ENCODE measurements at places on chromosomes 16 and 17.

DNA sequence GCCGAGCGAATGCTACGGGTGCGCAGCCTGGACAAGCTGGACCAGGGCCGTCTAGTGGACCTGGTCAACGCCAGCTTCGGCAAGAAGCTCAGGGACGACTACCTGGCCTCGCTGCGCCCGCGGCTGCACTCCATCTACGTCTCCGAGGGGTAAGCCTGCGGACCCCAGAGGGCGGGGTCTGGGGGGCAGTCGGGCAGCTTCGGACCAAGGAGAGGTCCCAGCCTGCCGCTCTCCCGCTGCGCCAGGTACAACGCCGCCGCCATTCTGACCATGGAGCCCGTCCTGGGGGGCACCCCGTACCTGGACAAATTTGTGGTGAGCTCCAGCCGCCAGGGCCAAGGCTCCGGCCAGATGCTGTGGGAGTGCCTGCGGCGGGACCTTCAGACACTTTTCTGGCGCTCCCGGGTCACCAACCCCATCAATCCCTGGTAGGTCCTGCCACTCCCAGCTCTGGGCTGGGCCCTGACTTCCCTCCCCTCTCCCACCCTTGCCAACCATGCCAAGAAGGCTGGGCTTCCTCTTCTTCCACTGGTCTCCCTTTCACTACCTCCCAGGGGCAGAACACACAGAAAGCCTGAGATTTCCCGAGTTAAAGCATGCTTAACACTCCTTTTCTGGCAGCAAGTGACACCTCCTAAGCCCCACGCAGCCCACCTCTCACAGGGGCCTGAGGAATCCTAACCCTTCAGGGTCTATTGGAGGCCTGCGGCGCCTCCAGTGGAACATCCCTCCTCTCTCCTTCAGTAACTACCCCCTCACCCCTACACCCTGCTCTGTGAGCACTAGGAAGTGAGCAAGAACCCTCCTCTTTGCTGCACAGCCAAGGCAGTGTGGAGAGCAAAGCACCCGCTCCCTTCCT lies 3.2 kb downstream of the NAGS start:
- DNase-seq = no peak

- no peak for DNase-seq
These were observed 15.2 kb upstream of the SSTR5 start for GRCh38 chr16:1057252-1057932.

- DNase-seq = no peak
These were observed 115.0 kb downstream of the SPACA3 start for GRCh38 chr17:33106525-33107165.

DNA sequence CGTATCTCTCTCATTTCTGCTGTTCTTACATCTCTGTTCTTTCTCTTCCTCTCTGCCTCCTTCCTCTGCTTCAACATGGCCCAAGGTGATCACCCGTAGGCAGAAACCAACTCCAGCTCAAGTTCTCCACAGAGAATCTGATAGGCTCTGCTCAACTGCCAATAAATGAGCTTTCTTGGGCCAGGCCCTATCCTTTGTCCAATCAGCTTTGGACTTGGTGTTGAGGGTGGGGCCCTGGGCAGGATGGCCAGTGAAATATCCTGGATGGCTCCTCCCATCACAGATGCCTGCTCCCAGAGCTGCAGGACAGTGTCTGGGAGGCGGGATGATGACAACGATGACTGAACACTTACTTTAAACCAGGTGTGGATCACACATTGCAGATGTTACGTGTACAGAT lies 17.4 kb upstream of the BRD7 start:
- no peak for DNase-seq

- DNase-seq = no peak
These were observed 14.0 kb downstream of the YPEL2 start for GRCh38 chr17:59345476-59345875.

DNA sequence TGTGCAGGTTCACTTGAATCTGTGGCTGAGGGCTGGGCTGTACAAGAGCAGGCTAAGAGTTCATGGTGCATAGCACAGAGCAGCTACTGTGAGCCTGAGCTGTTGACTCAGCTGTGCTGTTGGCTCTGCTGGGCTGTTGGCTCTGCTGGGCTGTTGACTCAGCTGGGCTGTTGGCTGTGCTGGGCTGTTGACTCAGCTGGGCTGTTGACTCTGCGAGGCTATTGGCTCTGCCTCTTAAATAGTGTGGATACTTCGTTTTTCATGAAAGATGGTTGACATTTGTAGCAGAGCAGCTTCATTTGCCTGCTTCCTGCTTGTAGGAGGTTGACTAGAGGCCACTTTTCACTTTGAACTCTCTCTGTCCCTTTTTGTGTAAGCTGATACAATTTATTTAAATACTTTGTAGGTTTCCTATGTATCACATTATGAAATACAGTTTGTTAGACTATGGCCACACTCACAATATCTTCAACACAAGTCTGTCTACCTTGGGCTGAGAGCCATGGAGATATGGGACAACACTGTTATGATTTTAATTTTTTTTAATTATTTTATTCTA lies 40.3 kb upstream of the CCNF start:
- DNase-seq = no peak

DNA sequence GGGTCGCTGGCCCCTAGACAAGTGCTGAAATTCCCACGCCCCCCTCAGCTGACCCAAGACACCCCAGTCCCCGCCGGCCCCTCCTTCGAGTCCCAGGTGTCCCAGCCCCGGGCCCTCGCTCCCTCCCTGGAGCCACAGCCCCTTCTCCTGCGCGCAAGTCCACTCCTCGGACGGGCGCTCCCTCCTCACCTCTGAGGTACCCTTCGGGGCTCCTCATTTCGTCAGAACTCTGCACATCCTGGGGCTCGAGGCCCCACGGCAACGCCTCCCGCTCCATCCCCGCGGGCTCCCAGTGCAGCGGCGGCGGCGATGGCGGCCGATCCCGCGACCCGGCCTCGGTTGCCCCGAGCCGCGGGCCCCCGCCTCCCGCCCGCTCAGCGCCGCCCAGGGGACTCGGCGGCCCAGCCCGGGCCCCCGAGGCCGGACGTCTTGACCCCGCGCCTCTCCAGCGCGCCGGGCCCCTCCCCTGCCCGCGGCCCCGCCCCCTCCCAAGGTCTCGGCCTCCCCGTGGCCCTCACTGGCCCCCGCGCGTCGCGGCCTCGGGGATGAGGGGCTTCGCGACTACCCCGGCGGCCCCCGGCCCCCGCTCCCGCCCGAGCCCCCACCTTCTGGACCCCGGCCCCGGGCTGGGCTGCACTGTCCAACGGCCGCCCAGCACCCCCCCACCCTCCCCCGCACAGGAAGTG lies at the start of gene ZNF768:
TSS of gene ZNF768 (minus strand) at position 430 of the 686 bp plus-strand sequence. CDS start at position 277, 153 bp downstream.
- peak; percentile 59 for DNase-seq

DNA sequence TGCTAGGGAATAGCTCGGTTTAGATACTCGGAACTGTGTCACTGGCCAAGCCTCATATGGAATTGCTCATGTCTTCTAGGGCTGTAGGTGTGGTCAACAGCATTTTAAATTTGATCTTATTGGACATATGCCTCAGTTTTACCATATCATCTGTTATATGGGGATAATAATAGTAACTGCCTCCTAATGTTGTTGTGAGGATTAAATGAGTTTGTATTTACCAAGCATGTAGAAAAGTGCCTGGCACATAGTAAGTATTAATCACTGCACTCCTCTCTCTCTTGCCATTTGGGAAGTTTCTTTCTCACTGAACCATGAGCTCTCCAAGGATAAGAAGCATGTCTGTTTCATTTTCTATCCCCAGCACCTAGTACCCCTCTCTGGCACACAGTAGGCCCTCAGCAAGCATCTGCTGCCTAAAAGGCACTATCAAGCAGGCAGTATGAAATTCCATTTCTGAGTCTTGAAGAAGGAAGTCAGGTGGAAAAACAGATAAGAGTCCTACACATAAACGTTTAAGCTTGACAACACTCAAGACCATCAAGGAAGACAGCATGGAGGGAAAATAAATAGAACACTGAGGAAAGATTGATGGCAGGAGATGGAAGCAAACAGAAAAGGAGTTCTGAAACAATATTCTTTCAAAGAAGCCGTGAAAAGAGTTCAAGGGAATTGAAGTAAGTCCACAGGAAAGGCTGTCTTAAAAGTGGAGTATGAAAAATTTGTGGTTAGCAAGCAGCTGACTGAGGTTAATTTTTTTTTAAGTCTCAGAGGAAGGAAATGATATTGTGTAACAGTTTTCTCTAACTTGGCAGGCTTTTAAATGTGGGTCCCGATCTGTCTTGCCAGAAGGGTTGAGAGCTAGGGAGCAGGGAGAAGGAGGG lies 2.2 kb upstream of the ATP6V0A1 start:
- DNase-seq = no peak

DNA sequence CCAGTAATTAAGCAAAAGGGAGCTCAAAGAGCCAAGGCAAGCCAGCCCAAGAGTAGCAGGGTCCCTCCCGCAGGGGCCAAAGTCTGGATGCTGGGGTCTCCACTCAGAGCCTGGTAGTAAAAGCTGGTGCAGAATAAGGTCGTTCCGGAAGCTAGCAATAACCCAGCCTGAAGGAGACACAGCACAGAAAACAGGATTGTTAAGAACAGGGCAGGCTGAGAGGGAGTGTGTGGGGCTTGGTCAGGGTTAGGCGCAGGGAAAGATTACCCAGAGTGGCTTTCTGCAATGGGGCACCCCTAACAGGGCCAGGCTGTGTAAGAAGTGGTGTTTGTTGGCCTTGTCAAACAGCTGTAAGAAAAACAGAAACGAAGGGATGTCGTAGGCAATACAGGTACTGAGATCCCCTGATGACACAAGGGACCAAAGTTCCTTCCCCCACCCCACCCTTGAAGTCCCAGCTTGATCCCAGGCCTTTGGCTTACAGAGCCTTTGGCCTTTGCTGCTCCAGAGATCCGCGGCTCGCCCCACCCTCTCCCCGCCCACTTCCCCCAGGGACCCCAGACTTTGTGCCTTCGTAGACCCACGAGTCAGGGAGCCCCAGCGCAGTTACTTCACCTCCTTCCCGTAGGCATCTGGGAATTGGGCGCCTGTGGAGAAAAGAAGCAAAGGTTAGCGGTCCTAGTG lies 712 bp downstream of the TMEM256 start:
- DNase-seq = peak; percentile 67

DNA sequence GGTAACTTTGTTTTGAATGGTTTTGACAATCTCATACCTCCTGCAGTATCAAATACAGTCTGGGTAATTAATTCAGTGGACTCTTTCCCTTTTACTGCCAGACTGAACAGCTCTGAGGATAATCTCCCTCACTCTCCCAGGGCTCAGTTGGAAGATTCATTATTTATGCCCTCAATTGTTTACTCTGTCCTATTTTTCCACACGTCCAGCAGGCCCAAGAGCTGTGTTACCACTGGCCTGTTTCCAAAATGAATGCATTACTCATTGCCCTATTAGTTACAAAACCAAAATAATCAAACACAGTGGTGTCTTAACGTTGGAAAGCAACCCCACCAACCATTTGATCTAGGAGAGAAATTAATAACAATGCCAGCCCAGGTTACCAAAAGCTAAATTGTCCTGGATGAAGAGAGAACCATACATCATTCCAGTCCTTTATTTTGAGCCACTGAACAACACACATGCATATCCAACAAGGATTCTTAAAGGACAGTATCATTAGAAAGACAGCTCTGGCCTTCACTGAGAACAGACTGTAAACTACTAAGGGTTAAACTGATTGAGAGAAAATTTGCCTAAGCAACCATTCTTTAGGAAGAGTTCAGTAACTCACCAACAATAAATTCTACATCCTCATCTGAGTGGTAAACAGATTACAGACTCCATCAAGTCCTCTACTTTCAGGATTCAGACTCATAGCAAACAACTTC lies 34.5 kb downstream of the FAM222B start:
- no peak for DNase-seq

GRCh38 chr17:50128441-50129352 lies 1.3 kb downstream of the SAMD14 start:
- no peak for DNase-seq

DNA sequence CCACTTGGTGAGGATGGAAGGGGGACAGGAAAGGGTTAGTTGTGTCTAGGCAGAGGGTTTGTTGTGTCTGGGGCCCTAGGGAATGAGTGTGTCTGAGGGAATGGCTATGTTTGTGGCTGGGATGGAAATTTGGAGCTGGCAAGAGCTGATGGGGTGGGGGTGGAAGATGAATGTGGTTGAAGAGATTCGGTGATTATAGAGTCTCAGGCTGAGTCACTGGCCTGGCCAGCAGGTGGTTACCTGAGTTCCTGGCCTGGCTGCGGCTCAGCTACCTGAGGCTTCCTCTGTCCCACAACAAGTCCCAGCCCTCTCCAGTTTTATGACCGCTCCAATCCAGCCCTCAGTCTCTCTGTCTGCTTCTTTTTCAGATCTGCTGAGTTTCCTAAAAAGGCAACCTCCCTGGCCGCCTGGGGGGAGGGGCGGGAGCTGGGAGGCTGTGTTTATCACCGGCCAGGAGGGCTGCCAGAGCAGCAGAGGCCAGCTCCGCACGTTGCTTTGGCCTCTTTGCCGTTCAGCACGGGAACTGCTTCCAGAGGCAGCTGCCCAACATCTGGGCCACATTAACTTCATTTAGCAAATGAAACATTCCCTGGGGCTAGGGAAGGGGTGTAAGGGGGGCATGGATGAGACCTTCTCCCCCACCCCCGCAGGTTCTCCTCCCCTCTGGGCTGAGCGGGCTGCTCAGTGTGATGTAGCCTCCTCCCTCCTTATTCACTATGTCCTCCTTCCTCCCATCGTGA lies 21.8 kb downstream of the ITGB3 start:
- peak; percentile 36 for DNase-seq

GRCh38 chr16:12091569-12092543 lies 115.3 kb downstream of the SNX29 start:
- DNase-seq = peak; percentile 54

GRCh38 chr17:74866198-74866835 lies 6.5 kb downstream of the FDXR start:
- no peak for DNase-seq

DNA sequence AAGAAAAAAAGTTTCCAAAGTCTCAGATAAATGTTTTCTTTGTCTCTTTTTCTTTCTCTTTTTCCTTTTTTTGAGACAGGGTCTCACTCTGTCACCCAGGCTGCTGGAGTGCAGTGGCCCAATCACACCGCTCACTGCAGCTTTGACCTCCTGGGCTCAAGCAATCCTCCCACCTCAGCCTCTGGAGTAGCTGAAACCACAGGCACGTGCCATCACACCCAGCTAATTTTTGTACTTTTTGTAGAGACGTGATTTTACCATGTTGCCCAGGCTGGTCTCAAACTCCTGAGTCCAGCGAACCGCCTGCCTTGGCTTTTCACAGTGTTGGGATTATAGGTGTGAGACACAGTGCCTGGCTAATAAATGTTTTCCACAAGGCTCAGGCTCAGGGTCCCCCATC lies 53.3 kb upstream of the KSR1 start:
- DNase-seq = no peak

DNA sequence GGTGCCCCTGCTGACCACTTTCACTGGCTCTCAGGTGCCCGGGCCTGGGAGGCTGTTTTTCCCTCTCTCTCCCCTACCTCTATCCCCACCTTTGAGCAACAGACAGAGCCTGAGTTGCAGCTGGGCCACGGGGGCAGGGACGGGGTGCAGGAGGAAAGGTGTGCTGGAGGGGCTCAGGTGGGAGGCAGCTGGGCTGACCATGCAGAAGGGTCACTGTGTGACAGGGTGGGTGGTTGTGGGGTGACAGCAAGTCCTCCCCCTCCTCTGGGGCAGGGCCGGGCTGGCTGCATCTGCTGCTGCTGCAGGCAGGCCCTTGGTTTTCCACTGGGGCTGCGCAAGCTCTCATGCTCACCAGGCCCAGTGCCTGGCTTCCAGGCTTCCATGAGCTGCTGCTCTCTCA lies 6.6 kb downstream of the ZNF319 start:
- DNase-seq = no peak
